ENCODE measurements at places on chromosomes 13 and 19.

DNA sequence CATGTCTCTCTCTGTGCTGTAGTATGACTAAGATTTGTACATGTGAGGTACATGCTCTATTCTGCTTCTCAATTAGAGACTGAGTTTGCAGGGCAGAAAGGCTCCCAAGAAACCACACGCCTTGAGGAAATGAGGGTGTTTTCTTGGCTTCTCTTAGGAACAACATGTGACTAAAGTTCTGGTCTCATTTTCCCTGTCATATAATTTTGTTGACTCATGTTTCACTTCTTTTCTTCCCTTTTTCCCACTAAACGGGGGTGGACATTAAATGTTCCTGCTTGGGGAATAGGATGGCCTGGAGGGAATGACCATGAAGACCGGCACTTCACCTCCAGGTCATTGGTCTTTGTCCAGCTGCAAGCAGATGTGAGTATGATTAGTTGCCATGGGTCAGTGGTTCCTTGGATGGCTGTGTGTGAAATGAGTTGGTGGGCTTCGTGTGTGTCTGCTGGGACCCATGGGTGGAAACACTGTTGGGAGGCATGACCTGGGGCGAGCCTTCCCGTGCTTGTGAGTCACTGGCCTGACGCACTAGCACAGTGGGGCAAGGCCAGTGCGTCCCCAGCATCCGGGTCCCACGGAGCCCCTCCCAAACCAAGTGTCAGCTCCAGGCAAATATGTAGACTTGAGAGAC lies 56.6 kb downstream of the COL4A1 start:
- no peak for DNase-seq
- no peaks in the 10 kb centered on the region for H3K27me3 ChIP-seq
- no peak overlapping the region for H3K4me3 ChIP-seq
- H3K4me1 ChIP-seq, result no peaks in the 10 kb centered on the region
- H3K36me3 ChIP-seq, result no peaks in the 10 kb centered on the region

DNA sequence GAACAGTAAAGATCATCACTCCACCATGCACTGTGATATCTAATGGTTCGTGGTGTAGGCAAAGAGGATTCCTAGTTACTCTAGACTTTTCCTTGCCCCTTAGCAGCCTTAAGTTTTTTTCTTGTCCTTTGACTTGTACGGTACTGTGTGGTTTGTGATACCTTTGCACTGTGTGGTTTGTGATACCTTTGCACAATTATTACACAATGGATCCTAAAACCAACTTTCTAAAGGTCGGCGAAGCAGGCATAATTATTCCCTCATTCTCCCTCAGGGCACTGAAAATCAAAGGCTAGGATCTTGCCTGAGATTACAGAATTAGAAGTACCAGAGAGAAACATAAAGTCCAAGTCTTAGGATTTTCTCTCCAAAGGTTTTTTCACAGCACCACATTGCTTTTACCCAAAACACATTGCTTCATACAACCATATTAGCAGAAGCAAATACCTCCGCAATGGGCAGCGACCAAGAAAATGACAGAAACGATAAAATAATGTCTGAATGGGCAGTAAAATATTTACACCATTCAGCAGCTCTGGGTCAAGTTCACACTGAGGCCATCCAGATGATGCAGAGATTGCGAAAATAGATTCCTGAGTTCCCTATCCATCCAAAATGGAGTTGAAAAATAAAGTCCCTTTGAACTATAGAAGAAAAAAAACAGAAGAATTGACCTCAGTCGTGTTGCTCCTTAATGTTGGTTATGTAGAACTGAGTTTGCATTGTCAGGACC lies 106.4 kb downstream of the FGF14 start:
- H3K36me3 ChIP-seq, result no peaks in the 10 kb centered on the region
- no peak for DNase-seq
- no peaks in the 10 kb centered on the region for H3K27me3 ChIP-seq
- H3K4me1 ChIP-seq, result no peaks in the 10 kb centered on the region
- H3K27ac ChIP-seq, result no peak overlapping the region
- H3K4me3 ChIP-seq, result no peak overlapping the region

GRCh38 chr13:28147495-28147894 lies 9.2 kb downstream of the PAN3 start:
- H3K27ac ChIP-seq, result no peak overlapping the region
- no peaks in the 10 kb centered on the region for H3K36me3 ChIP-seq
- no peak overlapping the region for H3K4me3 ChIP-seq
- H3K27me3 ChIP-seq, result no peaks in the 10 kb centered on the region

GRCh38 chr19:46812977-46813838 lies 24.8 kb upstream of the SLC1A5 start:
- no peaks in the 10 kb centered on the region for H3K27me3 ChIP-seq
- H3K4me3 ChIP-seq, result no peak overlapping the region
- no peaks in the 10 kb centered on the region for H3K36me3 ChIP-seq
- no peak overlapping the region for H3K27ac ChIP-seq
- H3K4me1 ChIP-seq, result peaks cover 11% of the 10 kb centered on the region

GRCh38 chr13:96632536-96633320 lies 361.5 kb downstream of the OXGR1 start:
- no peaks in the 10 kb centered on the region for H3K27me3 ChIP-seq
- H3K27ac ChIP-seq, result no peak overlapping the region
- no peak for DNase-seq
- no peaks in the 10 kb centered on the region for H3K36me3 ChIP-seq

- no peaks in the 10 kb centered on the region for H3K36me3 ChIP-seq
- no peaks in the 10 kb centered on the region for H3K4me1 ChIP-seq
- no peak overlapping the region for H3K4me3 ChIP-seq
- DNase-seq, result no peak
- H3K27ac ChIP-seq, result no peak overlapping the region
Measured at GRCh38 chr13:27053210-27053884, 118.3 kb downstream of the USP12 start.

- H3K4me3 ChIP-seq, result peak within 1 kb of the TSS; percentile 95
- H3K27me3 ChIP-seq, result peaks cover 7% of the 10 kb centered on the region
- peaks cover 13% of the 10 kb centered on the region for H3K36me3 ChIP-seq
- DNase-seq, result peak; percentile 98
Measured at GRCh38 chr19:3984908-3985642, at the start of gene EEF2. Gene EEF2 (minus strand): TSS chr19:3985463. CDS start chr19:3985380, 83 bp downstream.

DNA sequence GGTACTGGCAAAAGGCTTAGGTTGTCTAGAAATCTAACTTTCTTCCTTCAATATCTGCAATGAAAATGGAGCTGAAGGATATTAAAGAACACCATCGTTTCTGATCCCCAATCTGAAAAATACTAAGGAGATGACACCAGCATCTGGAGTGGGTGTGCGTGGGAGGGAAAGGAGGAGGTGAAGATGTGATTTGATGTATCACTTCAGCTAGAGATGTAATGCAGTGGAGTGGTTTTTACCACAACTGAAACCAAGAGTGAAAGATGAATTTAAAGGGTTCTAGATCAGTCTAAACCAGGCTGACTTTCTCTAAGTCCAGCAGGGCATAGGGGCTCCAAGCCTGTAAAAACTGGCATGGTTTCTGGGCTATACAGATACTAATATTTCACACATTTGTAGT lies 148.4 kb downstream of the AKAP11 start:
- H3K4me1 ChIP-seq, result no peaks in the 10 kb centered on the region
- no peak overlapping the region for H3K4me3 ChIP-seq

Data from neural progenitor cell (in vitro differentiated cells).